NCI-H1436 treated with DMSO at 0.1 percent for 48 hours (cell line): ENCODE measurements at places on chromosomes 3 and 15.

DNA sequence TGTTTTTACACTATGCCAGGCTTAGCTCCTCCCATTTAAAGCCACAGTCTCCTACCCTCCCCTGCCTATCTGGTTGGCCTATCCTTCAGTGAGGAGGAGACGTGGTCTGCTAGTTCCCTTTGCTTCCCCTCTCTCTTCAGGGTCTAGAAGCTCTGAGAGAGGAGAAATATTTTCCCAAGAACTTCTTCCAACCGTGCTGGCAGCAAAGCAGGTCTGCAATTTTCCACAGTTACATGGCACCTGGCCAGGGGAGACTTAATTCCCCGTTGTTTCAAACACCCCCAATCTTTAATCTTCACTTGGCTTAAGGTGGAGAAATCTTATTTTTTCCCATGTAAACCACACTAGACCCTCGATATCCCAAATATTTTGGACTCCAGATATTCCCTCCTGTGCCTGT lies 149.5 kb upstream of the MCTP2 start:
- no peak for DNase-seq

DNA sequence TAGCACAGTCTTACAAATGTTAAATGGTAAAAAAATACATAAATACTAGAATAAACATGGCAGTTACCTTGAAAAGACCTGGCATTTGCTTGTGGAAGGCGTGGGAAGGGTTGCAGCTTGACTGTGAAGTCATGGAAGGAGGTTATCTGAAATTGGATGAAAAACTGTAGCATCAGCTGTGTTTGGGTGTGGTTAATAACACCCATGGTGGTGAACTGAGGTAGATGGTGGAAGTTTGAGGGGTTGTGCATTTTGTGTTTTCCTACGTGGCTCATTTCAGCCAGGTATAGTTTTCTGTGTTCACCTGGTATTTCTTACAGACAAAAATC lies 46.5 kb downstream of the PSMD6 start:
- no peak for DNase-seq

DNA sequence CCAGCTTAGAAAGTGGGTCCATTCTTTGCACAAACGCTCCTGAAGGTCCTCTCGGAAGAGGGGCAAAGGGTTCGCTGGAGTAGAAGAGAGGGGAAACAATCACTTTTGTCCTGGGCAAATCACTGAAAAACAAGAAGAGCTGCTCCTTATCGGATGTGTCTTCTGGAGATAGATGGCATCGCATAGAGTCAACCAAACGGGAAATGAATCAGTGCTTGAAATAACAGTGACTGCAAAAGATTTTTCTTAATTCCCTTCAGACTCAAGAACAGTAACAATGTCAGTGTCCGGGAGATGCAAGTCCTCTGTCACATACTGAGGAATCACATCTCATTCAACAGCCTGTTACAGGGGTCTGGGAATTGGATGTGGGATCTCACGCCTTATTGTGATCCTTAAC lies 78.8 kb upstream of the PCSK6 start:
- DNase-seq = no peak

GRCh38 chr3:152195206-152195605 lies 73.5 kb upstream of the MBNL1 start:
- no peak for DNase-seq

DNA sequence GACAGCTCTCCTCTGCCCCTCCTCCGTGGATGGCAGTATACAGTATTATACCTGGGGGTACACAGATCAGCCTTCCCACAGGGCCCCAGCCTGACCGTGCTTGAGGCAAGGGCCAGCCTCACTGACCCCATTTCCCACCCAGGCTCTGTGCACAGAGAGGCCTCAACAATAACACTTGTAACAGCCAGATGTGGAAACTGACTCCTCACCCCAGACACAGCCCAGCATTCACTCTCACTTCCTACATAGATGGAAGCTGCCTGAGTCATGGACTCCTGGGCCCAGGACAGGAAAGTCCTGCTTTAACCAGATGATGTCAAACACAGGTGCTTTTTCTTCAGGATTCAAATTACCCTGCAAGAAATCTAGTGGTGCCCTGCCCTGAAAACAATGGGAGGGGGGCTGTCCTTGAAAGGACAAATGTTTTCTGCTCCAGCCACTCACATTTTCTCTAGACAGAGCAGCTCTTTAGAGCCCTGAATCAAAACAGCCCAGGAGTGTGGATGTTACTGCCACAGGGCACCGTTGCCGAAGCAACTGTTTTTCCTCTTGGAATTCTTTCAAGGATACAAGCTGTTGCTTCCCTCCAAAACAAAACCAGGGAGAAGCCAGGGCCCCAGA lies 16.4 kb downstream of the CCDC12 start:
- no peak for DNase-seq

DNA sequence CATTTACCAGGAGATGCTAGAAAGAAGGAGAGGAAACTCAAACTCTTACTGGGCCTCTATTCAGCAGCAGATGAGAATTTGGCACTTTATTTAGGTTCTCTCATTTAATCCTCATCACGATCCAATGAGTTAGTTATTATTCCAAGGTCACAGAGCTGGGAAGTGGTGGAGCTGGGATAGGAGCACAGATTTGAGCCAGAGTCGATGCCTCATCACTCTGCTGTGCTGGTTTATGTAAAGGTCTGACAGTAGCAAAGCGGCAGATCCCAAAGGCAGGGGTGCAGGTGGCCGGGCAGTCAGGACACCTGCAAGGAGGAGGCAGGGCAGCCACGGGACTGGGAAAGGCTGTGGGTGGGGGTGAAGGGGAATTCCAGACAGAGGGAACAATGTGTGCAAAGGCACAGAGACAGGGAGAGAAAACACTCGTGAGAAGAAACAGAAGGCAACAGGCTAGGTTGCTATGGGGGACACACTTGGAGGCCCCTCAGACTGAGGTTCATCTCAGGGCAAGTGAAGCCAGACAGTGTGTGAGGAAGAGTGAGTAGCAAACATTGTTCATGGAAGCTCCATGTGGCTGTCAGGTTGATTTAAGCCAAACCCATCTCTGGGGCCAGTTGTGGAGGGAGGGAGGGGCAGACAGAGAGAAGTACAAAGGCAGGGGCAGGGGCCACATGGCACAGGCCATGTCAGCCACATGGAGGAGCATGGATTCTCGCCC lies 26.8 kb downstream of the RAB6B start:
- DNase-seq = no peak

DNA sequence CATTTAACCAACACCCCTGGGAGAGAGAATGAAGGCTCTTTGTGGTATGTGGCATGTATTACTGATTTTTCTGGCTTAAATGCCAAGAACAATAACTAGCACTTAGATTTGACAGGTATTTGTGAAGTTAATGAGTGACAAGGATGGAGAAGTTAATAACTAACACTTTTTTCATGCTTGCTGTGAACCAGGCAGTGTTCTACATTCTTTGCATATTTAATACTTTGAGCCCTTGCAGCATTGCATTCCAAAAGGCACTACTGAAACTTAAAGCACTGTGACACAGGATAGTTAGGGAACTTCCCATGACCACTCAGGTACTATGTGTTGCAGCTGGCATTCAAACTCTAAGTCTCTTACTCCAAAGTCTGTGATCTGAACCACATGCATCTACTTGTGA lies 650.6 kb downstream of the ZPLD1 start:
- DNase-seq = no peak

GRCh38 chr15:33492434-33493052 lies 181.8 kb downstream of the RYR3 start:
- DNase-seq = no peak

DNA sequence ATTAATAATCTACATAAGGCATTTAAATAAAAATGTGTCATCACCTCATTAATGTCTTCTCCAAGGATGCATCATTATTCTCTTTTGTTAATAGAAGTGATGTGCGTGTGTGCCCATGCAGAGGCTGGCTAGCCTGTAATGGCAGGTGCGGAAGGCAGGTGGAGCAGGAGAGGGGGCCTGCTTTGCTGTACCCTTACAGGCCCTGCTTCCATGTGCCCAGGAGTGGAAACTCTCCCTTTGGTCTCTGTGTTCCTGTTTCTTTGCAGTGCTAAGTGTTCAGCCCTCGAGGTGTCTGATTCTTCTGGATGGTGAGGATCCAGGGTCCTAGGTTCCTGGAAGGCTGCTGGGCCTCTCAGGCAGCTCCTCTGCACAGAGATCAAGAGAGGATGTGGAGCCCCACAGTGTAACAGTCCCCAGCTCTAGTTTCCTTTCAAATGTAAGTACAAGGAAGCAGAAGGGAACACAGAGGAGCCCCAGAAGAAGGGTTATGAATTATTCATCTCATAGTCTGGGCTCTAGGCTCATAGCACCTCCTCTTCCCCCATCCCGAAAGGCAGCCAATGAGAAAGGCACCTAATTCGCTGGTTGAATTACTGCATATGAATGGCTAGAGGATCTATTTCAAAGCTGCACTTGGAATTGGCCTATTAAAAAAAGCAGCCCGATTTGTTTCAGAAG lies 39.2 kb upstream of the AGBL1 start:
- no peak for DNase-seq

GRCh38 chr3:154584974-154585373 lies 155.0 kb upstream of the GPR149 start:
- no peak for DNase-seq

GRCh38 chr3:114718898-114719210 lies 425.0 kb downstream of the TIGIT start:
- no peak for DNase-seq

GRCh38 chr15:90231028-90232017 lies 2.4 kb downstream of the CIB1 start:
- DNase-seq = no peak

GRCh38 chr15:88489321-88489720 lies 21.8 kb downstream of the MRPS11 start:
- no peak for DNase-seq

- DNase-seq = no peak
Observed at GRCh38 chr3:182165234-182165633, 453.5 kb downstream of the SOX2 start.

GRCh38 chr15:39456582-39457330 lies 124.1 kb upstream of the THBS1 start:
- no peak for DNase-seq

DNA sequence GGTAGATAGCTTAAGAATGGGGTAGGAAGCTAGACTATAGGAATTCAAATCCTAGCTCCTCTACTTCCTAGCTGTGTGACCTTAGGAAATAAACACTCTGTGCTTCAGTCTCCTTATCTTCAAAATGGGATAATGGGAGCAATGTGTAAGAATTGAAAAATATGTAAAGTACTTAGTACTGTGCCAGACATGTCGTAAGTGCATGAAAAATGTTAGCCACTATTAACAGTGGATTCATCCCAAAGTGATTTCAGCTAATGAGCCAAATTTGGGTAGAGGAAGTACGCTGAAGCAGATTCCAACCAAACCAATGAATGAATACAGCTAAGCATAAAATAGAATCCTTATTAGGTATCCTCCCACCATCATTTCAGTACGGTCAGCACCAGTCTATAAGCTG lies 192.1 kb downstream of the RORA start:
- no peak for DNase-seq

- no peak for DNase-seq
Observed at GRCh38 chr15:67107014-67107812, 41.8 kb downstream of the SMAD3 start.

GRCh38 chr3:6091262-6091661 lies 769.7 kb upstream of the GRM7 start:
- DNase-seq = no peak

GRCh38 chr3:121126033-121126706 lies 218.2 kb downstream of the STXBP5L start:
- no peak for DNase-seq

- DNase-seq = no peak
Observed at GRCh38 chr3:45333549-45333948, 54.8 kb upstream of the LARS2 start.

GRCh38 chr3:182521339-182521738 lies 272.0 kb upstream of the ATP11B start:
- no peak for DNase-seq

- DNase-seq = no peak
Observed at GRCh38 chr15:71185706-71186105, 70.4 kb downstream of the THSD4 start.

GRCh38 chr3:139629033-139629432 lies 48.7 kb downstream of the NMNAT3 start:
- DNase-seq = no peak
